ENCODE measurements at places on chromosomes 2 and 18. TPM values are rescaled to one million over a fixed set of nuclear protein-coding genes. Genes with fewer than 3 reads are reported as not detected.

DNA sequence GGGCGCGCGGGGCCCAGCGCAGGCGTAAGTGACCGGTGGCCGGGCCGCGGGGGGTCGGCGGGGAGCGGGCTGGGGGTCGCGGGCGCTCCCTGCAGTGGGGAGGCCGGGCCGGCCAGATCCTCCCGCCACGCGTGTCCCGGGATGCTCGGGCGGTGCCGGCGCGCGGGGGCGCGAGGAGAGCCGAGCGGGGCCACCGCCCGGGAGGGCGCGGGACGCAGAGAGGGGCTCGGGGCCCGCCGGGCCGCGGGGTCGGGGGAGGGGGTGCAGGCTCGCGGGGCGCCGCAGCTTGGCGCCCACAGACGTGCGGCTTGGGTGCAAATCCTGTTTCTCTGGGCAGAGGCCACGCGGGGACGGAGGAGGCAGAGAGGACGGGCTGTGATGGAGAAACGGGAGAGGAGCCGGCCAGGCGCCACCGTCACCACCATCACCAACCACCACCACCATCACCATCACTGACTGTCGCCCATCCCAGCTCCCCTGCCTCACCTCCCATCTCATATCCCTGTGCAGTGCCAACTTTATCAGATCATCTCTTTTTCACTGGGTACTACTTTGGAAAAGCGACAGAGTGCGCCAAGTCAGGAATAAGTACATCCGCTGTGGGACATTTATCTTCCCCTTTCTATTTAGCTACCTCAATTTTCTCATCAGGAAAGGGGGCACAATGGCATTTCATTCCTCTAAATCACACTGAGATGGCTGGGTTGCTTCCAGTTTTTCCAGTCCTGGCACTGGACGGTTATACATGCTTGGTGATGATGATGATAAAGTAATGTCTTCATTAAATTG is 97.2 kb upstream of the GPR45 start:
- DNase-seq, result no peak

- DNase-seq, result no peak
Observed at GRCh38 chr2:208872591-208872990, 466.0 kb downstream of the PTH2R start.

- DNase-seq, result no peak
Observed at GRCh38 chr2:180747728-180748127, 232.7 kb upstream of the UBE2E3 start.

GRCh38 chr2:221518201-221518934 is 53.7 kb downstream of the EPHA4 start:
- DNase-seq, result no peak

DNA sequence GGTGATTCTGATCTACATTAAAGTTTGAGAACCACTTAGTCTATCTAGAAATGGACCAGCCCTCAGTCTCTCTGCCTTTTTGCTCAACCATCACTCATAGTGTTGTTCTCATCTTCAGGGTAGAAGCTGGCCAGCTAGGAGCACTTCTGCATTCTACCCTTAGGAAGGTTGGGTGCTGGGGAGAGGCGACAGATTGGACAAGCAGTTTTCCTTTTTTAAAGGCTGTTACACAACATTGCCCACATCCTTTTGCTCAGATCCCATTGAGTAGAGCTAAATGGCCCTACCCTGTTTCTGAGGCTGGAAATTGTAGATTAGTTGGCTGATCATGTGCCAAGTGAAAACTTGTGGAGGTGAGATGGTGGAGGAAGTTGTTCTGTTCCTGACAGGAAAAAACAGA is 35.6 kb downstream of the OSBPL6 start:
- DNase-seq, result no peak

DNA sequence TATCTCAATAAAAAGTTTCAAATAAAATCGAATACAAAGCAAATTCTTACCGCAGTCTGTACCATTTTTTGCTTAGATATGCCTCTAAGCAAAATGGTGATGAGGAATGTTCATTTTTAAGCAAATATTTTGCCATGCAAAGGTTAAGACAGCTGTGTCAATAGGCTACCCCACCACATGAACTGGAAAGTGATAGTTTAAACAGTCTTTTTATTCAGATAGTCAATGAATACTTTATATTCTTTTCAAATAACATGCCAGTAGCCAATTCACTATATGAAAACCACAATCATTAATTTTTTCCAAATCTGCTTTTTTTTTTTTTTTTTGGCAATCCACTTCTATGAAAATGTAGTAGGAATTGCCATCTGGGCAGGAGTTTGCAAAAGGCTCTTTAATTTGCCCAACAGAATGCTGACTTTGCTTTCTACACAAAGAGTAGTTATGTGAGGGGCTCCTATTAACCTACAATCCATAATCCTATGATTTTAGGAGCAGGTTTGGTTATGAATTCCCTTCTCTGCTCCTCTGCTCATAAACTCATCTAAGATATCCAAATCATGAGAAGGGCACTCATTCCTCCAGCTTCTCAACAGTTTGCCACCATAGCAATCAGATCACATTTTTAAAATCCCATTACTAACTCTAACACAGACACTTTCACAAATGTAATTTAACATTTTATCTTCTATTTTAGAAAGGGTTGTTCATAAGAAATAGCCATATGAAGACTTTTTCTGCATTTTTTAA is 69.2 kb downstream of the SLC40A1 start:
- DNase-seq, result no peak

DNA sequence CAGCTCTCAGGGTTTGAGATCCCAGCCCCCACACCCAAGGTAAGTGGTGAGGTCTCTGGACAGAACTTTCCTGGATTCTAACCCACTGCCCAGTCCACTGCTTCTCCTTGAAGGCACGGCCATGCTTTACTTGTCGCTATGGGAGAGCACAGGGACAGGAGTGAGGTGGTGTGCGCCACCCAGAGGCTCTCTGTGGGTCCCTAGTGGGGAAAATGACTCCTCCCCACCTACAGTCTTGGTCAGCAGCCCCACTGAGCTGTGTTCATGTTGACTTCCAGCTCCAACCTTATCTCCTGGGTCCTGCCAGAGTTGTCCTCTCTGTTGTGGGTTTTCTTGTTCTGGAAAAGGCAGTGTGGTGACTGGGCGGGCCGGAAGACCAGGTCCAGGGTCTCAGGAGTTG is 11.1 kb downstream of the TET3 start:
- DNase-seq, result no peak

GRCh38 chr2:101718993-101719571 is 21.6 kb downstream of the MAP4K4 start:
- no peak for DNase-seq

- DNase-seq, result no peak
Observed at GRCh38 chr2:131146231-131146630, 41.1 kb downstream of the PLEKHB2 start.

GRCh38 chr2:1493431-1494126 is 80.3 kb downstream of the TPO start:
- DNase-seq, result no peak

DNA sequence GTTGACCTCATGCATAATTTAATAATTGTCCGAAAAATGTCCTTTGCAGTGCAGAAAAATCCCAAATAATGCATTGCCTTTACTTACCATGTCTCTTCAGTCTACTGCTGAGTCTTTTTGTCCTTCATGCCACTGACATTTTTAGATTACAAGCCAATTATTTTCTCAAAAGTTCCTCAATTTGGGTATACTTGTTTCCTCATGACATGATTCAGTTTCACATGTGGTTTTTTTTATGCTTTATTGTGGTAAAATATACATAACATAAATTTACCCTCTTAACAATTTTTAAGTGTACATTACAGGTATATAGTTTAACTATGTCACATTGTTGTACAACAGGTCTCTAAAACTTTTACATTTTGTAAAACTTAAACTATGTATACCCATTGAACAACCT is 81.0 kb downstream of the EPC2 start:
- DNase-seq, result no peak

- DNase-seq, result no peak
Observed at GRCh38 chr2:41580806-41581205, 467.0 kb upstream of the PKDCC start.

DNA sequence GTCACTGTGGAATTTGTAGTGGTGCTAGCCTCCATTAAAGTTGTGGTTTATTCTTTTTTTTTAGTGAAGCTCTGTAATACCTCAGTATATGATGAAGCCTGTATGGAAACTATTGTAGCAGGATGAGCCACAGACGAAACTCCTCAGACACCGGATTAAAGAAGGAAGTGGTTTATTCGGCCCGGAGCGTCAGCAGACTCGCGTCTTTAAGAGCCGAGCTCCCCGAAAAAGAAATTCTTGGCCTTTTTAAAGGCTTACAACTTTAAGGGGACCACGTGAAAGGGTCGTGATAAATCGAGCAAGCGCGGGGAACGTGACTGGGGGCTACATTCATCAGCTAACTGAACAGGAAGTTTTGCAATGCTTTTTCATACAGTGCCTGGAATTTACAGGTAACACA is 8.1 kb upstream of the CCL20 start:
- DNase-seq, result no peak

DNA sequence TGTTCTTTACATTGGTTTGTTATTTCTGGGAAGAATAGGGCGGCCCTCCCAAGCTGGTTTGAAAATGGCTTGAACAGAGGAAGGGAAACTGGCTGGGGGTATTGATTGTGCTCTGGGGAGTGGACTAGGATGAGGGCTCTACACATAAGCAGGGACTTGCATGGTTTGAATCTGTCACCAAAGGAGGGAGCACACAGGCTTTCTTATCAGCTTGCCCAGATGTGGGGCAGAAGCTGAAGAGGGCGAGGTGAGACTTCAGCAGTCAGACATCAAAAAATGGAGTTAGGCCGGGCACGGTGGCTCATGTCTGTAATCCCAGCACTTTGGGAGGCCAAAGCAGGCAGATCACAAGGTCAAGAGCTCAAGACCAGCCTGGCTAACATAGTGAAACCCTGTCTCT is 7.2 kb upstream of the RAB12 start:
- DNase-seq, result no peak

GRCh38 chr2:166518634-166519390 is 24.8 kb upstream of the SCN7A start:
- DNase-seq, result no peak

GRCh38 chr2:127575185-127575765 is 39.8 kb downstream of the MYO7B start:
- DNase-seq, result no peak

- no peak for DNase-seq
Observed at GRCh38 chr2:116545286-116546068, 1269.0 kb upstream of the DDX18 start.

GRCh38 chr2:231413456-231413855 is 17.9 kb downstream of the B3GNT7 start:
- no peak for DNase-seq

- no peak for DNase-seq
Observed at GRCh38 chr2:3665886-3666612, 8.0 kb downstream of the ALLC start.

DNA sequence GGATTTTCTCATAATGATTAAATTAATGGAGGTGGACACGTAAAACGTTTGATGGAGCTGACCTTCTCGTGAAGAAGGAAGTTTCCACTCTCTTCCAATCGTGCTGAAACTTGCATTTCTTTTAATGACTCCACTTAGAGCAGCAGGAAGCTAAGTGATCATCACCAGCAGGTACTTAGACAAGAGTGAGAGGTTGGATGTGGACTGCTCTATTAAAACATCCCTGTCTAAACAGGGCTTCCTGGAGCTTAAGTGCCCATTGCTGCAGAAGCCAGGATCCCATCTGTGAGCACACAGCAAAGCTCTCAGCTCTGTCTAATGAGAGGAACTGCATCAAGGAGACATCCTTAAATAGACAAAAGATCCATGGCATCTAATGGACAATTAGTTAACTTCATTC is 1539.5 kb upstream of the CELF4 start:
- DNase-seq, result no peak

DNA sequence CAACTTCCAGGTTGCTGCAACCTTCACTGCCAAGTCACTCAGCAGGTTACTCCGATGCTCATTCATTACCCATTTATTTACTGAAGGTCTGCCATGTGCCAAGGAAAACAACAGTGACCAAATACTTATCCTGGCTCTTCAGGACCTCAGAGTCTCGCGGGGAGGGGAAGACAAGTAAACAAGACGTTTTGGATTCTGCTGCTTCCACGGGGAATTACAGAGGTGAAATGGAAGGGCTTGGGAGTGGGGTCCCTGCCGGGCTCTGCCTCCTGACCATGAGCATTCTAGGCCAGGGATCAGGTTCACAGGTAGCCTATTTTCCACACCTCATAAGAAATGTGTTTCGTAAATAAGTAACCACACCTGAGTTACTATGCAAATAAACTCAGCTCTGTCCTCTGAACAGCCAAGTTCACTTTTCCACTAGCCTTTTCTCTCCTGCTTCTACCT is 68.1 kb downstream of the CLHC1 start:
- no peak for DNase-seq

DNA sequence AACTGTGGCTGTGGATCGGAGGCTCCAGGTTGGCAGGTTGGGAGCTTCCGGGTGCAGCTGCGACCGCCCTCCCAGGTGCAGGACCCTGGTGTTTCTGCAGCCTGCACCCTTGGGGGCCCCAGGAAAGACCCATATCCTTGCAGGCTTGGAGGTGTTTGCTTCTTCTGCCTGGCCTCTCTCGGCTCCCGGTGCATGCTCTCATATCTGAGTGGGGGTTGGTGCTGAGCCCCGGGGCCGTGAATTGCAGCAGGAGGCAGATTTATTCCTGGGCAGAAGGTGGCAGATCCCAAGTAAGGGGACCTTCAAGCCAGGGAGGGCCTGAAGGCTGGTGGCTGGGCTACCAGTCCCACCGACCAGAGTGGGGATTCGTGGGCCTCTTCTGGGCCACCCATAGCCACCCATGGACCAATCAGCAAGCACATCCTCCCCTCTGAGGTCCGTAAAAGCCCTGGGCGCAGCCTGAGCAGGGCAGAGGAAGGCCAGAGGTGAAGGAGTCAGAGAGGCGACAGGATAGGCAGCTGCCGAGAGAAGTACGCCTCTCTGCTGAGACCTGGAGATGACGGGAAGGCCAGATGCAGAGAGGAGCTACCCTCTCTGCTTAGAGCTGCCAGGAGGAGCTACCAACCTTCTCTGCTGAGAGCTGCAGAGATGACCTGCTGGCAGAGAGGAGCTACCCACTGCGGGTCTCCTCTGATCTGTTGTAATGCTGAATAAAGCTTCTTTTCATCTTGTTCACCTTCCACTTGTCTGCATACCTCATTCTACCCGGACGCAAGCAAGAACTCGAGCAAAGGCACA is 1279.0 kb upstream of the LRRTM1 start:
- DNase-seq, result no peak

DNA sequence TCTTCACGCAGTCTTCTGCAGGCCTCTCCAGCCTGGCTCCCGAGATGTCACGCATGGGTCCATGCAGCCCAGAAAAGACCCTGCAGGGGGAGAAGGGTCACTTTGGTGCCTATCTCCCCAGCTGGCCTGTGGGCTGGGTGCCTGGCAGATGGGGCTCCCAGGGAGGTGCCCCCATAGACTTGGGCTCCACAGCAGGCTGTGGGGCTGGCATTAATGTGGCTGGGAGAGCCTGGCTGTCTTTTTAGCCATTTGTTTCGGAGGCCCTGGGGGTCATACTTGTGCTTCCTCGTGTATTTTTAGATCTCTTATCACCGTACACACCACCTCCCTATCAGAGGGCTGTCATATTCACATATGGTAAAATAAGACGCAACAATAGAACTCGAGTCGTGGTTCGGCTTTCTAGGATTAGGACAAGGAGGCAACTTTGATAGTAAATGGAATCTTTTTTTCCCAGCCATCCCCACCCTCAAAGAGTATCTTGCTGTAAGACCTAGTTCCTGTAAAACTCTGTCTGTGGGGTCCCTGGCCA is 74.5 kb downstream of the LRRFIP1 start:
- DNase-seq, result no peak

The NAT8 gene
- total RNA-seq, result not detected

The SCTR gene
- total RNA-seq, result 0.62 TPM

The INHBB gene
- 5.0 TPM for total RNA-seq

The LIPG gene
- 18.2 TPM for total RNA-seq

The ABCG5 gene
- under 0.01 TPM for total RNA-seq

The CYP27A1 gene
- total RNA-seq, result 2.8 TPM

The KLHL30 gene
- total RNA-seq, result 0.16 TPM

The L3MBTL4 gene
- total RNA-seq, result 20.4 TPM

The SH3YL1 gene
- 87.8 TPM for total RNA-seq

The WDR75 gene
- total RNA-seq, result 91.9 TPM

Measured in occipital lobe (tissue), 3 donors.